Esophagus squamous epithelium (tissue), 5 donors: ENCODE measurements at places on chromosomes 16 and 17. TPM values are rescaled to one million over a fixed set of nuclear protein-coding genes. Genes with fewer than 3 reads are reported as not detected.

Gene TP53TG3D
- total RNA-seq, result 0.70 TPM

Gene AIPL1
- not detected for total RNA-seq

DNA sequence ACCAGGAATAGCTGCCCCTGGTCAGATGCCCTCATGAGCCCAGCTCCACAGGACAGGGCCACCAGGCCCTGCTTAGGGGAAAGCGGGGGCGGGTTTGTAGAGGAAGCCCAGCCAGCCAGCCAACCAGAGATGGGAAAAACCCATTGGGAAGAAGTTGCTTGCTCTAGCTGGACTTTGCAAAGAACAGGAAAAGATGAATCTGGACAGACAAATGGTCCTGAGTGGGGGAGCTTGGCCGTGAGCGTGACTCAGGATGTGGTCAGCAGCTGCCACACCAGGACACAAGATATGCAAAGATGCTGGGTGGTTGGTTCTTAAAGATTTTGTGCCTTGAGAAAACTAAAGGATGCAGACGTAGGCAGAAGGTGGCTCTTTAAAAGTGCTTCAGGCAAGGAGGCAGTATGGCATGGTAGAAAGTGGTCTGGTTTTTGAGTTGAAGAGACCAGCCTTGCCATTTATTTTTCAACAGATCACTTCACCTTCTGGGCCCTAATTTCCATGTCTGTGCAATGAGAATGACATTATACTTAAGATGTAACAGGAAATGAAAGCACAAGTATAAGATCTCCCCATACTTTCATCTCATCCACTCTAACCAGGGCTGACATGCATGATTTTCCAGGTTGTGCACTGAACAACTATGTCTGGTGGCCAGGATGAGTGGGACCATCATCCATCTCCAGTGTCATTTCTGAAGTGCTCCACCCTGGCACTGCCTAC lies 27.8 kb upstream of the HEATR6 start:
- DNase-seq, result no peak

GRCh38 chr17:75153780-75154194 lies 525 bp downstream of the JPT1 start:
- DNase-seq, result no peak
